ENCODE measurements at places on chromosomes 12 and 14.

- no peak for DNase-seq
Observed at GRCh38 chr14:59208224-59208814, 19.9 kb downstream of the DAAM1 start.

- no peak for DNase-seq
Observed at GRCh38 chr12:49949866-49950265, 671 bp upstream of the AQP2 start.

DNA sequence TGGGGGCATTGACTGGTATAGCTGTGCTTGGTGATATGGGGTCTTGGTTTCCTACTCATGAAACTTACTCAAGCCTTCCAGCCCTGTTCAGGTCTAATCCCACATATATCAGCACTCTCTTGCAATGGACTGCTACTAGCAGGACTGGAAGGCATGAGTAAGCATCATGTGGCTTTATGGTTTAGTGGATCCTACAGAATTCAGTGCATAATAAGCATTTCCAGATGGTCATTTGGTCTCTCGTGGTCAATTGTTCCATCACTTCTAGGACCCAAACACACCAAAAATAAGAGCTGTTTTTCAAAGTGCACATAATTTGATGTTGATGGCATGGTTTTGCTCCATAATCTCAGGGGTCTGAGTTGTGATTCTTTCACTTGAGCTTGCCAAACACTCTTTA is 114.4 kb downstream of the LMNTD1 start:
- DNase-seq = no peak

DNA sequence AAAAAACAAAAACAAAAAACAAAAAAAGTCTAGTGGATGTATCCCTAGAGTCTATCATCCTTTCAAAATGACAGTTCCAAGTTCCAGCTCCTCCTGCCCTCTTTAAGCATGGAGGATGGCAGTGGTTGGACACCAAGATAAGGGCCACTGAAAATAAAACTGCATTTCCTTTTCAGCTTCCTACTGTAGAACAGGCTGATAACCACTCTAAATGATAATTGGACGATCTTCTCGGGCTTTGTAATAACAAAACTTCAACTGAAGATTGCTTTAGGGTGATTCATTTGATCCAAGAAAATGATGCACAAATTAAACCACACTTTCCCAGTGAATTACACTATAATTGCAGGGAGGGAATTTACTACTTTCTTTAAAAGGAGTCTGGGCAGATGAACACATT is 42.2 kb upstream of the CRACR2A start:
- DNase-seq = no peak

GRCh38 chr14:89983375-89983774 is 27.6 kb downstream of the TDP1 start:
- DNase-seq = no peak

- no peak for DNase-seq
Observed at GRCh38 chr12:46407361-46407760, 34.8 kb upstream of the SLC38A2 start.

DNA sequence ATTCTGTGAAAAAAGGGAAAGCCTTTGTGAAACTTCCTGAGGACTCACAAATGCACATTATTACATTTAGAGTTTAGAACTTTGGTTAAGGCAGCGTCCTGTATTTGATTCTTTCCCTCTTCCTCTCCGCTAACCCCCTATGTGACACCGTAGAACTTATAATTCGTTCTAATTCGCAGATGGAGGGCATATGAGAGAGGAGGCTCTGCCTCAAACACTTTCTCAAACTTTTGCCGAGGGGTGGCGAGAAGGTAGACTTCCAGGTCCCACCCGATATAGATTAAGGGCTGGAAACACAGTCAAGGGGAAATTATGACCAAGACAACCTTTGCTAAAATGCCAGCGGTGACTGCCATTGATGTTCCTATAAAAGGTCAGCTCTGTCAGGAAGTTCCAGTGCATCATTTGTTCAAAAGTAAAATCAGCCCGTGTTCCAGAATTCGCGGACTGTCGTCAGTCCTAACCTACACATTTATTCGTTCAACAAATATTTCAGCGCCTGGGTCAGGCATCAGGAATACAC is 904 bp upstream of the PAPOLA start:
- no peak for DNase-seq

- no peak for DNase-seq
Observed at GRCh38 chr14:100469632-100470522, 117.3 kb downstream of the BEGAIN start.

- DNase-seq = no peak
Observed at GRCh38 chr14:68910540-68910939, 68.6 kb downstream of the ACTN1 start.

DNA sequence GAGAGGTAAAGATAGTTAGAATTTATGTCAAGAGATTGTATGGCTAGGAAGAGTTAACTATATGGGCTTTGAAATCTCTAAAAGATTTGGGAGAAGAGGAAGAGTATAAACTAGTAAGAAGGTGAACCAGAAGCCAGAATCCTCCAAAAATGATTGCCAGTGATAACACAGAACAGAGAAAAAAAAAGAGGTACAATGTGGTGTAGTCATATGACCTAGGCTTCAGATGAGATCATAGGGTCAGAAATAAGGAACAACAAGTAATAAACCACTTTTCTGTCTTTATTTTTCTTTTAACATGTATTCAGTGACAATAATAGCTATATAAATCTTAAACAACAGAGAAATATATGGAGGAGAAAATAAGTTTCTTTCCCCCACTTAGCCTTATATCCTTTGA is 2.0 kb upstream of the NECAP1 start:
- no peak for DNase-seq

GRCh38 chr12:26622601-26623000 is 210.4 kb downstream of the ITPR2 start:
- no peak for DNase-seq

- DNase-seq = no peak
Observed at GRCh38 chr14:71539650-71540285, 392.5 kb upstream of the RGS6 start.

- DNase-seq = no peak
Observed at GRCh38 chr12:115169981-115170380, 486.0 kb upstream of the TBX3 start.

- no peak for DNase-seq
Observed at GRCh38 chr12:43318021-43318420, 234.0 kb downstream of the ADAMTS20 start.

Data from smooth muscle cell of the brain vasculature (primary cell).